Upper lobe of right lung (tissue), 1 donor: ENCODE measurements at places on chromosomes 1 and 21. TPM values are rescaled to one million over a fixed set of nuclear protein-coding genes. Genes with fewer than 3 reads are reported as not detected.
A peak's percentile ranks its signal among the peaks of the same experiment; 100 is the strongest.

Gene PLOD1
- total RNA-seq, result 76.8 TPM

Gene OR2T35
- not detected for total RNA-seq

Gene SH2D2A
- total RNA-seq, result 3.8 TPM

Gene ITLN1
- total RNA-seq, result 295 TPM

Gene FMO4
- total RNA-seq, result 4.3 TPM

Gene HRNR
- not detected for total RNA-seq

Gene AQP10
- 0.64 TPM for total RNA-seq

Gene CRB1
- 0.46 TPM for total RNA-seq

DNA sequence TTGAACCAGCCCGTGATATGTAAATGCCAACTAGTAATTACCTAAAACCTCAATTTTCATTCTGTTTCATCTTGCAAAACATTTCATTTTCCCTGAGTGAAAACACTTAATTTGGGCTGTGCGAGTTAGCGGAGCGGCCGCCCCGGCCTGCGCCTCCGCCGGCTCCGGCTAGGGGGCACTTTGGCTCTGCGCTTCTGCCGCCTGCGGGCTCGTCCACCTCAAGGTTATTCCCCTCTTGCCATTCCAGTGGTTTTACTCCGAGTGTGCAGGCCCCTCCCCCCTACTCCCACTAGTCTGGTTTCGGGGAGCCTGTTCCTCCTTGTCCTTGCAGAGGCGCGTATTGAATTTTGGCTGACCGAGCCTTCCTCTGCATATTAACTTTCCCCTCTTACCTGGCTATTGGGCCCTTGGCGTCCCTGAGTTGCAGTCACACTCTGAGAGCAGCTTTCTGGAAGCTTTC lies 55.6 kb downstream of the PEX14 start:
- peak; percentile 90 for DNase-seq

DNA sequence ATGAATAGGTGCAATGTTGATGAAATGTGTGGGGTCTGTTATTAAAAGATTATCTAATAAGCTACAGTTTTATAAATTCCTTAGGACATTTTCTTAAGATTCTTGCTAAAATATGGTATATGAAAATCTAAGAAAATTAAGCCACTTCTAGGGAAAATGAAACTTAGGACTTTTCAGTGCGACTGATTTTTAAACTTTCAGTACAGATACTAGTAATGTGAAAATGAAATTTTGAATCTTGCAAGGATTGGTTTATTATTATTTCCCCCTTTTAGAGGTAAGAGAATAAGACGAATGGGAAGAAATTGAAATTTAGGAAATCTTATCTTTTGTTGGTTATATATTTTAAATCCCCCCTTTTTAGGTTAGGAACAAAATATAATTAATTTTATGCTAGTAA lies 16.4 kb downstream of the CAPZA1 start:
- DNase-seq, result no peak

DNA sequence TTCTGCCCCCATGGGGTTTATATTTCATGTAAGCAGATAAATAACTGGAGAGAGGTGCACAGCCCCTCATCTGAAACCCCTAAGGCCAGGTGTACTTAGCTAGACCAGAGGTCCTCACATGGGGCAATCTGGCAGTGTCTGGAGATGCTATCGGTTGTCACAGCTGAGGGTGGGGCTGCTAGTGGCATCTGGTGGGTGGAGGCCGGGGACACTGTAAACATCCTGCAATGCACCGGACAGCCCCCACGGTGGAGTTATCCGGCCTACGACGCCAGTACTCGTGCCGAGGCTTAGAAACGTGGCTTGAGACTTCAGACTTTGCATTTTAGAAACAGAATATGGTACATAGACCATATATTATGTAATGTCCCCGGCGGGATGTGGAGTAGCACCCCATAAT lies 186.5 kb upstream of the VAMP3 start:
- no peak for DNase-seq

DNA sequence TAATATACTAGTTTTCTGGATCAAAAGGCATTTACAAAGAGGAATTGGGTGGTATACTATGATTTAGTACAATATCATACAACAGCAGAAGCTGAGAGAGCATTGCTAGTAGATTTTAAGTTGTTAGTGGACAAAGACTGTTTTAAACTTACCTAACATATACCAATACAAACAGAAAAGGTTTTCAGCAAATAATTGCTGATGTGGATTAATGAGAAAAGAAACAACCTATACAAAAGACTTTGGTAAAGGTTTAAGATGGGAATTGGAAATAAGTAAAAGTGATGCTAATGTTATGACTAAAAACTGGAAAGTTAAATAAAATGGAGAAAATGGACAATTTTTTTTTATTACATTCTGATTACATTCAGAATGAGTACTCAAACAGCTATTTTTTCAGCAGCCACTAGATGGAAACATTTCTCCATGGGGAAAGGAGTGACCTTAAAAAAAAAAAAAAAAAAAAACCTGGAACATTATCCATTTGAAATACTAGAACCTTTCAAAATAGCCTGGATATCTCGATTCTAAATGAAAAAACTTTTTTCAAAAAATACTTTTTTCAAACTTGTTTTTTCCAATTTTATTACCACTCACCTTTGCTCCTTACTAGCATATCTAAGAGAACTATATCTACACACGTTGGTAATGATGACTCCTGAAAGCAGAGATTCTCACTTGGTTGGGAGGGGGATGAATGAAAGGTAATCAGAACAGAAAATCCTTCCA lies 55.4 kb downstream of the EPRS1 start:
- no peak for DNase-seq

DNA sequence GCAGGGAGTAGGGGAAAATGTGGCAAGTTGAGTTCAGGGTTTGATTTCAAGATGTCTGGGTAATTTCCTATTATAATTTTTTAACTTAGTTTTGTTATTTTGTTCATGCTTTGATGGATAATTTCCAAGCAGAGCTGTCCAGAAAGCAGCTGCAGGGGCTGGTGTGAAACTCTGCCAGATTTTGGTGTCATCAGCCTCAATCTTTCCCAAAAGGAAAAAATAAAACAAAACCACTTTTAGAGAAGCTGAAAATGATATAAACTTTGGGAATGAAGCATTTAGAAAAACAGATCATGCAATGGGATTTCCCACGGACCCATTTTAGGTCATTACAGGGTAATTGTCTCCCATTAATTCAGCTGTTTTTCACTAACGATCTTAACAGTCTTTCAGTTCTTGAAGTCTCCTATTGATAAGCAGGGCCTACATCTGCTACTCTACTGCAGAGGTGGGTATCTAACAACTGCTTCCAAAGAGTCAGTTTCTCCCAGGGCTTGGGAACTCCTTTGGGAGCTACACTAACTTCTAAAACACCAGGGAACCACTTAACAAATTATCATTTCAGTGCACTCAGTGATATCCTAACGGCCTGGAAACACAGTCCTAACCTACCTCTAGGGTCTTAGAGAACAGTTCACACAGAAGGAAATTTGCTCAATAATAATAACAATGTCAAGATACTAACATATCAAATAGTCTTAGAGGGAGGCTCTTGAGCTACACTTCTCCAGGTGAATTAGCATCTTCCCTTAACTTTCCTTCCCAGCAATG lies 12.3 kb downstream of the ZNF436 start:
- DNase-seq, result no peak

- DNase-seq, result no peak
Observed at GRCh38 chr1:101438359-101438758, 201.5 kb downstream of the S1PR1 start.

DNA sequence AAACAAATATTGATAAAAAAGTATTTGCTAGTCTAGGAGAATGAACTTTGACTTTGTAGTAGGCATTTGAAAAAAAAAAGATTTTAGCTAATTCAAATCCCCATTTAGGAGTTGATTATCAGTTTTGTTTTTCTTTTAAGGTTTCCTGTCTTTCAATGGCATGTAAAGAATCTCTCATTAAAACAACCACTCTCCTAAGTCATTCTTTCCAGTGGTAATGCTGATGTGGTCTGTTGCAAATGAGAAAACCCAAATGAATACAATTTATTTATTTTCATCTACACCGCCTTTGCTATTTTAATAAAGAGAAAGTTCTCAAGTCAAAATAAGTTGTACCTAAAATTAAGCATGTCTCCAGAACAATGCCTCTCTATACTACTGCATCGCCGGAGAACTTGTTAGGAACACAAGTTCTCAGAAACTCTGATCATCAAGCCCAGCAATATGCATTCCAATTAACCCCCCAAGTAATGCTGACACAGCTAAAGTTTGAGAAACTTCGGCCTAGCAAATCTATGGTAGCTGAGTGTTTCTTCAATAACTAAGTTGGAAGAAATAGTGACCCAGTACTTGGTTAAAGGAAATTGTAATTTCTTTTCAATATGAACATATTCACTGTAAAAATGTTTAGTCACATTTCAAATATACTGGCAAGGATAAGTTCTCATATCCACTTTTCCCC lies 255.1 kb downstream of the PTPRC start:
- no peak for DNase-seq

DNA sequence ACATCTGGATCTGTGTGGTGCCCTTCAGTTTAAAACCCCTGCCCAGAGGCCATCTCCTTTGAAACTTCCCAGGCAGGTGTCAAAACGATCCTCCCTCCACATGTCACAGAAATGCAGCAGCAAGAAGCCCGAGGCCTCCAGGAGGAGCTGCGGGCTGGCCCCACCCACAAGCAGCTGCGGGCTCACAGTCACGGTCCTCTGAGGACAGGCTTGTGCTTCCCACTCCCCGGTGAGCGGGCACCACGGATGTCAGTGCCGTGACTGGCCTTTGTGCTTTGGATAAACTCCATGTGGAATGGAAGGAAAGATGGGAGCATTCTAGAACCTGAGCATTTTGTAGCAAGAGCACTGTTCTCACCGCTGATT lies 65.8 kb downstream of the SIK1 start:
- DNase-seq, result no peak

GRCh38 chr1:242147096-242147976 lies 148.4 kb upstream of the MAP1LC3C start:
- no peak for DNase-seq

DNA sequence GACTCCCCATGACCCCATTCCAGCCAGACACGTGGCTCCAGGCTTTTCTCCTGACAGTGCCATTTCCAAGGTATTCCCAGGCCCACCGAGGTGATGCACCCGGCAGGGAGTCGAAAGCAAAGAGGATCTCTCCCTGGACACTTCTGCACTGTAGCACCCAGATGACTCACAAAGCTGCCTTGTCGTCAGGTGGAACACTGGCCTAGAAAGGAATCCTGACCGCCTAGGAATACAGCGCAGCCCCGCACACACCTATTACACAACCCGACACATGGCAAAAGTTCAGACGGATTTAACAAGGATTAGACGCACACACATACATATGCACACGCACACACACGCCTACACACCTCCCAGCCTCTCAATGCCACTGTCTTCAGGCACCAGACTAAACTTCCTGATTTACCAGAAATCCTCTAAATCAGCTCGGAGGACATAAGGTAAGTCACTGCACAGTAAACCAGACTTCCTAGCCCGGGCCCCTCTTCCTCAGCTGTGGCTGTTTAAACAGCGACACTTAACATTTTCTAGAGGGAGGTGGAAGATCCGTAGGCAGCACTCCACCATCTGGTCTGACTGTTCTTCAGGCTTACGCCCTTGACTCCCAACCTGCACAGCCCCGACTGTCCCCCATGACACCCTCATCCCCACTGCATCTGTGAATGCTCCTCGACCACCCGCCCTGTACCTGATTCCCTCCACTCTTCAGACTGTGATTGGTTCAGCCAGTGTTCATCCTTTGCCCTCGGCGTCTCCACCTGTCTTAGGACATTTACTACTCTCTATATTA lies 12.7 kb downstream of the FAM89A start:
- DNase-seq, result no peak

GRCh38 chr1:77197351-77197750 lies 21.9 kb downstream of the PIGK start:
- no peak for DNase-seq

- DNase-seq, result no peak
Observed at GRCh38 chr1:30950053-30950452, 41.5 kb upstream of the SDC3 start.

DNA sequence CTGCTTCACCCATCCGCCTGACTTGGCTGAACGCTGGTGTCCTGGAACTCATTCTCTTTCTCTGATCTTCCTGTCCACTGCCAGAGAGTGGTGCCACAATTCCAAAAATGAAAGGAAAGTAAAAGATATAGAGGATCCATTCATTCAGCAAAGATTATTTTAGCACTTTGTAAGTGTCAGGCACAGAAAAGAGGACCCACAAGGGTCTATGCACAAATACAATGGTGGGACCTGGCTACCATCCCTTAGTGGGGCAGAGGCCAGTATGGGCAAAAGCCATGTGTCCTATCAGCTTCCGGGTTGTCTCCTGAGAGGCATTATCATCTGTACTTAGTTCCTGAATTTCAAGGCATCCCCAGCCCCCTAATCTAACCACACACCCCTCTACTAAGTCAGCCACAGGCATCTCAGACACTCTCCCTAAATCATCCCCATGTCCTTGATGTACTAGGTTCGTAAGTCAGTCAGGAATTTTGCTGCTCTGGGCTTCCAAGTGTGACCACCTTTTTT lies 19.0 kb downstream of the SSR2 start:
- no peak for DNase-seq

- DNase-seq, result no peak
Observed at GRCh38 chr1:211330282-211330936, 3.8 kb downstream of the TRAF5 start.

DNA sequence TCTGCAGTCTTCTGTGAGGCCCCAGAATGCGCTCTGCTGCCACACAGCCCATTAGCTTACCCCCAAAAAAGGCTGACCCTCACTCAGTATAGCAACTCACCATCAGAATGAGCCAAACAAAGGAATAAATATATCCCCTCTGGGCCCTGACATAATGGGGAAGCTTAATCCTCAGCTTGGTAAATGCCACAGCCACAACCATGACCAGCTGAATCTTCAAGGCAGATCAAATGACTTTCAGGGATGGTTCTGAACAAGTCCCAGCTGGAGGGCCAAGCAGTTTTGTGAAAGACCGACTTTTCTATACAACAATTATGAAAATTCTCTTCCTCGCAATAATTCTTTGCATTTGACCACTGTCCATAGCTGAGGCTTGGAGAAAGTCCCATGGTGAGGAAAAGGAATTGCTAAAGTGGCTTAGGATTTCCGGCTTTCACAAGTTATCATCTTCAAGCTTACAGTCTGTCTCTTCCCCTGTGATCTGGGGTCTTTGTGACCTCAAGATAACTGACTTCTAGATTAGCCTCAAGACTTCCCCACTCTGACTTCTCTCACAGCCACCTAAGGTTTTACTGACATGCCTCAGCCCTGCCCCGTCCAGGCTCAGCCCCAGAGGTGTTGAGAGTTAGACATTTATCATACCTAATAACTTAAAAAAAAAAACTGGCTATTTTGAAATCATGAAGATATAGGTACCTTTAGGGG lies 47.8 kb upstream of the PBX1 start:
- DNase-seq, result no peak

GRCh38 chr1:87318056-87318650 lies 10.5 kb upstream of the LMO4 start:
- DNase-seq, result no peak

DNA sequence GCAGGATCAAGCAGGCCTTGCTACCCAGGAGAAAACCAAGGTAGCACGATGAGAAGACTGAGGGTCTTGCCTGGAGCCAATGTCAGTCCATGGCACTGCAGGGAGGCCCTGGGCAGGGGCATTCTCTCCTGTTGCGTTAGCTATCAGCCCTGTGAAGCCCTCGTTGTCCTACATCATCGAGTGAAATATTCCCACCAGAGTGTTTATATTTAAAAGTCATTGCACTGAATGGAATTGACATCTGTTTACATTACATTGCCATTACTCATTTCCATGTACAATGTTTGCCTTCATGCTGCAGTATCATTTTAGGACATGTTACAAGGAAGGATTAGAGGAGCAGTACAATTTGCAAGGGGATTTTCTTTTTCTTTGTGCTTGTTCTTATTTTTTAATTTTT lies 243.9 kb downstream of the KAZN start:
- no peak for DNase-seq

GRCh38 chr1:231279081-231279480 lies 38.1 kb downstream of the GNPAT start:
- no peak for DNase-seq
